ENCODE measurements at places on chromosomes 1 and 21. TPM values are rescaled to one million over a fixed set of nuclear protein-coding genes. Genes with fewer than 3 reads are reported as not detected.

The LIN28A gene
- total RNA-seq: not detected

The GBP7 gene
- total RNA-seq: not detected

The PLA2G4A gene
- 20.3 TPM for total RNA-seq

The USH2A gene
- not detected for total RNA-seq

The HCN3 gene
- total RNA-seq: 0.87 TPM
